ENCODE measurements at places on chromosomes 5 and 9. TPM values are rescaled to one million over a fixed set of nuclear protein-coding genes. Genes with fewer than 3 reads are reported as not detected.

PLAC8L1 gene
- total RNA-seq, result not detected

TSSK1B gene
- total RNA-seq, result not detected

C5orf58 gene
- not detected for total RNA-seq

CBY3 gene
- total RNA-seq, result not detected

PCDHGB1 gene
- 4.3 TPM for total RNA-seq

AGTPBP1 gene
- 81.5 TPM for total RNA-seq

GPR150 gene
- 0.12 TPM for total RNA-seq

COL15A1 gene
- total RNA-seq, result 3.2 TPM

SLC34A3 gene
- total RNA-seq, result not detected

PCDHGC4 gene
- total RNA-seq, result 10.4 TPM

OSTF1 gene
- total RNA-seq, result 1.3 TPM

INSL6 gene
- total RNA-seq, result not detected

SLC6A18 gene
- total RNA-seq, result not detected

LMX1B gene
- total RNA-seq, result 0.19 TPM

SPINK6 gene
- not detected for total RNA-seq

PHF24 gene
- total RNA-seq, result 1.8 TPM

ACTBL2 gene
- not detected for total RNA-seq

CNOT8 gene
- 81.8 TPM for total RNA-seq

CATSPER3 gene
- total RNA-seq, result not detected

ECM2 gene
- total RNA-seq, result not detected

HTR4 gene
- not detected for total RNA-seq

CARTPT gene
- total RNA-seq, result not detected

NME5 gene
- 6.7 TPM for total RNA-seq

TERT gene
- 2.4 TPM for total RNA-seq

AMBP gene
- total RNA-seq, result not detected

ATP10B gene
- not detected for total RNA-seq

CDC25C gene
- 45.8 TPM for total RNA-seq

RALGPS1 gene
- total RNA-seq, result 21.3 TPM

RGS14 gene
- 19.0 TPM for total RNA-seq

CNTNAP3 gene
- 21.8 TPM for total RNA-seq

MGAT4B gene
- 32.1 TPM for total RNA-seq

IFNA21 gene
- total RNA-seq, result not detected

MARCHF11 gene
- total RNA-seq, result not detected

BRINP1 gene
- total RNA-seq, result 0.62 TPM

WDR38 gene
- not detected for total RNA-seq

GFI1B gene
- total RNA-seq, result not detected

PHYKPL gene
- total RNA-seq, result 20.5 TPM

PCAT7 gene
- total RNA-seq, result 19.9 TPM

LEAP2 gene
- total RNA-seq, result 3.6 TPM

IL7R gene
- total RNA-seq, result not detected

SEC16A gene
- 16.8 TPM for total RNA-seq

RFK gene
- 18.7 TPM for total RNA-seq

SNCB gene
- 1.1 TPM for total RNA-seq

FCN2 gene
- not detected for total RNA-seq

RUFY1 gene
- 45.8 TPM for total RNA-seq

ADRA1B gene
- 0.59 TPM for total RNA-seq

ISL1 gene
- total RNA-seq, result not detected

ATP6V0E1 gene
- 43.7 TPM for total RNA-seq

GM2A gene
- total RNA-seq, result 19.4 TPM

Data from neural progenitor cell (in vitro differentiated cells).